Ascending aorta (tissue), 2 donors: ENCODE measurements at places on chromosomes 3 and 15. TPM values are rescaled to one million over a fixed set of nuclear protein-coding genes. Genes with fewer than 3 reads are reported as not detected.

DNA sequence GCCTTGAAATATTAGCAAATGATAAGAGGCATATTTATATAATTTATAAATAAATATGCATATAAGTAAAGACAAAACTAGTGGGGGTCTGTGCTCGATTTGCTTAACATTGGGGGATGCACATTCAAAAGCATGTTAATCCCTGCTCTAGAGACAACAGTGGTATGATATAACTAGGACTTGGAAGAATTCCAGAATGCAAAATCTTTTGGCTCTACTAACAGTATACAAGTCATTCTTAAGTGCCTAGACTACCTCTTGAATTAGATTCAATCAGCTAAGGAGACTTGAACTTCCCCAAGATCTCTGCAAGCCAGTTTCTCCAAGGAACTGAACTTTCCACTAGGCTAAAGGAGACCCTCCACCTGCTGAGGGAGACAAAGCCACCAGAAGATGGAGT, 282.7 kb upstream of the RORA start:
- no peak overlapping the region for H3K4me3 ChIP-seq
- DNase-seq: no peak
- H3K27ac ChIP-seq: no peak overlapping the region
- H3K27me3 ChIP-seq: no peaks in the 10 kb centered on the region

DNA sequence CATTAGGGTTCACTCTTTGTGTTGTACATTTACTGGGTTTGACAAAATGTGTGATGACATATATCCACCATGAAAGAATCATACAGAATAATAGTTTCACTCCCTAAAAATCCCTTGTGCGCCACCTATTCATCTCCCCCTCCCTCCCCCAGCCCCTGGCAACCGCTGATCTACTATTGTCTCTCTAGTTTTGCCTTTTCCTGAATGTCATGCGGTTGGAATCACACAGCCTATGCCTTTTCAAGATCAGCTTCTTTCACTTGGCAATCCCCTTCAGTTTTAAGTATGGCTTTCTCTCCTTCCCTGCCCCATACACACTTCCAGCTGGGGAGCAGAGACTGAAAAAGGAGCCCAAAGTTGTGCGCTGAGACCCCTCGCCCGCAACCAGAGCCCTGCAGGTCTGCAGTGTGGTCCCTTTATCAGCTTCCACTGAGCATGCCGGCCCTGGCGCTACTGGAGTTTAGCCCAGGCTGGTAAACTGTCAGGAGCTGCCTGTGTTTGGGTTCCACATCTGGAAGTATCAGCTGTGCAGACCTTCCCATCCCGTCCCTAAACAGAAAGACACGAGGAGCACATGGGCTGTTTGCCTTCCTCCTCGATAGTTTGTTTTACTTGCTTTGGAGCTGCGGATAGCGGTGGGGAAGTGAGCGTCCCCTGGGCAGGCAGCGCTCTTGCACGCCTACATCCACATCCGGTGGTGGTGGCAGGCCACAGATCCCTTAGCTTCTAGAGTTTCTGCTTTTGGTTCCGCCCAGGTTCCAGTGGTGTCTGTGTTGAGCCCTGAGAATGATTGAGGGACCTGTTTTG, 12.3 kb downstream of the BOC start:
- H3K27ac ChIP-seq: no peak overlapping the region
- peaks cover 3% of the 10 kb centered on the region for H3K36me3 ChIP-seq
- H3K4me1 ChIP-seq: no peaks in the 10 kb centered on the region
- DNase-seq: no peak

DNA sequence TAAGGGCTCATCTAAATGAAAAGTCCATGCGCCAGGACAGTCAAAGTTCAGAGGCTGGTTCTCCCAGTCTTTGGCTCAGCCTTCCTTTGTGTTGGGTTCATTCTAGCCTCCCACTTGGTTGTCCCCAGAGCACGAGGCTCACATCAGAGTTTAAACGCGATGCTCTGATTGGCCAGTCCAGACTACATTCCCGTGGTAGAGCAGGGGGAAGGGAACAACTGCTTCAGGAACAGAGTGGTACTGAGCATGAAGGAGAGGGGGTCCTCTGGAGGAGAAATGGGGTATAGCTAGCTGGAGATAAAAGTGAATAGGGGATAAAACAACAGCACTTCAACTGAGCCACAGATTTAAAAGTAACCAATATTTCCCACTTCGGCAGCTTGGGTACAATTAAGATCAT, 32.2 kb downstream of the ANAPC13 start:
- no peak for DNase-seq
- no peaks in the 10 kb centered on the region for H3K27me3 ChIP-seq

DNA sequence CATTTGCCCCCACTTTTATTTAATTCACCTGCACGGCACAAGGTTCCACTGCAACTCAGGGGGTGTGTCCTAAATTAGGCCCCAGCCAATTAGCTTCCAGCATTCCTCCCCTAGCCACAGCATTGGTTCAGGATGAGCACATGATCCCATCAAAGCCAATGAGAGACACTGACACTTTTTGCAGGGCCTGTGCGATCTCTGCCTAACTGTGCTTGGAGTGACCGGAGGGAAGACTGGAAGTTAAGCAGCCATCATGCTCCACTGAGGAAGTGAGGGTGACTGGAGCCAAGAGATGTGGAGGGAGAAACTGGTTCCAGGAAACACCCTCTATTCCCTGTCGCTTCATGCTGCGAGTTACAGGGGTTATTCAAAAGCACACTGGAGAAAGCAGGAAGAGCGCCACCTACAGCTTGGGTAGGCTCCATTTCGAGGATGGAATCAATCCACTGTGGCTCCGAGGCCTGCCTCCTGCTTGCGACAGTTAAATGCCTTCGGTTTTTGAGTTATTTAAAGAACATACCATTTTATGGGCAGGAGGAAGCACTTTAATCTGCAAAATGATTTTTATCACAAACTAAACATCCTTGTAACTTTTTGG, 122.2 kb upstream of the WNT5A start:
- DNase-seq: no peak
- no peaks in the 10 kb centered on the region for H3K27me3 ChIP-seq
- H3K27ac ChIP-seq: no peak overlapping the region
- no peak overlapping the region for H3K4me3 ChIP-seq
- no peaks in the 10 kb centered on the region for H3K36me3 ChIP-seq

DNA sequence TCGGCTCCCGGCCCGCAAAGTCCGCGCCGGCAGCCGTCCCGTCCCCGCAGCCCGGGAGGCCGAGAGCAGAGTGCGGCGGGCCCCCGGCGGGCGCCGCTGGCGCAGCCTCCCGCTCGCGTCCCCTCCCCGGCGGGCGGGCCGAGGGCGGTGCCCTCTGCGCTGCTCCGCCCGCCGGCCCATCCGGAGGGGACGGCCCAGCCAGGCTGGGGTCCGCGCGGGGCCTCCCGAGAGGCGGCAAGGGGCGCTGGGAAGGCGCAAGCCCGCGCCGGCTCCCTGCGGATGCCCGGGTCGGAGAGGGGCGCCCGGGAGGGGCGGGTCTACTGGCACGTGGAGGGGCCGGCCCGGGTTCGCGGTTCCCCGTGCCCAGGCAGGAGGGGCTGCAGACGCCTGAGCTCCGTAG, at the start of the genes CLCN2 and POLR2H:
Gene CLCN2 (minus strand): TSS at position 74 of the 400 bp plus-strand sequence. CDS start 126 bp downstream, outside the sequence.
Gene POLR2H (plus strand): TSS at position 179 of the 400 bp plus-strand sequence. CDS start 1,783 bp downstream, outside the sequence.
- H3K4me3 ChIP-seq: peak within 1 kb of the TSS; percentile 64
- peaks cover 4% of the 10 kb centered on the region for H3K36me3 ChIP-seq
- peak within 1 kb of the TSS; percentile 100 for H3K27ac ChIP-seq
- peaks cover 5% of the 10 kb centered on the region for H3K4me1 ChIP-seq
- no peak for DNase-seq
- H3K27me3 ChIP-seq: no peaks in the 10 kb centered on the region

- peaks cover 71% of the 10 kb centered on the region for H3K36me3 ChIP-seq
- H3K4me3 ChIP-seq: no peak overlapping the region
- H3K4me1 ChIP-seq: peaks cover 18% of the 10 kb centered on the region
- no peak overlapping the region for H3K27ac ChIP-seq
Observed at GRCh38 chr3:68996356-68996995, 17.0 kb downstream of the EOGT start.

- H3K27ac ChIP-seq: no peak overlapping the region
- H3K27me3 ChIP-seq: no peaks in the 10 kb centered on the region
- peak overlapping the region; percentile 90 for H3K4me3 ChIP-seq
- no peaks in the 10 kb centered on the region for H3K36me3 ChIP-seq
Observed at GRCh38 chr15:68821841-68822381, 1.2 kb upstream of the ANP32A start.

- peak overlapping the region; percentile 27 for H3K4me3 ChIP-seq
- H3K27ac ChIP-seq: peak overlapping the region; percentile 85
- DNase-seq: peak; percentile 89
- H3K27me3 ChIP-seq: no peaks in the 10 kb centered on the region
- no peaks in the 10 kb centered on the region for H3K36me3 ChIP-seq
Observed at GRCh38 chr15:25737218-25737643, 125.9 kb downstream of the ATP10A start.

- no peaks in the 10 kb centered on the region for H3K27me3 ChIP-seq
- no peak for DNase-seq
- H3K4me3 ChIP-seq: no peak overlapping the region
- H3K36me3 ChIP-seq: no peaks in the 10 kb centered on the region
Observed at GRCh38 chr3:173214576-173214975, 73.5 kb upstream of the SPATA16 start.

- H3K4me1 ChIP-seq: peaks cover 22% of the 10 kb centered on the region
- no peak overlapping the region for H3K27ac ChIP-seq
- H3K4me3 ChIP-seq: no peak overlapping the region
- peaks cover 53% of the 10 kb centered on the region for H3K36me3 ChIP-seq
Observed at GRCh38 chr3:148997623-148998022, 6.3 kb downstream of the GYG1 start.

DNA sequence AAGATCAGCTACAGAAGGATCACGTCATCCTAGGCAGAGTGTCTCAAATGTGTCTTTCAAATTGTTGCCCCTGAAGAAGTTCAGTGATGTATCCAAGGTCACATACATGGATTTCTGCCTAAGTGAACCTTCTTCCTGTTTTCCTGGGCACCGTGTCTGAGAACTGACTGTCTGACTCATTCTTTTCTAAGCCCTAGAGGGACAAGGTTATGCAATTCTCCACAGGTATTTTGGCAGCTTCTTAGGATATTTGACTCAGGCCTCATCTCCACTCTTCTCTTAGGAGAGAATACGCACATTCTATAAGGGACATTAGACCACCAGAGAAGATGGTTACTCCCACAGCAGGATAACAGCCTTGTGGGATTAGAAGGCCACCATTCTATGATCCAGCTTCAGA, 391.9 kb upstream of the THBS1 start:
- H3K4me1 ChIP-seq: no peaks in the 10 kb centered on the region
- H3K36me3 ChIP-seq: no peaks in the 10 kb centered on the region
- H3K27ac ChIP-seq: no peak overlapping the region
- DNase-seq: no peak

- no peak overlapping the region for H3K27ac ChIP-seq
- no peak overlapping the region for H3K4me3 ChIP-seq
- no peaks in the 10 kb centered on the region for H3K36me3 ChIP-seq
- H3K27me3 ChIP-seq: no peaks in the 10 kb centered on the region
- DNase-seq: no peak
- no peaks in the 10 kb centered on the region for H3K4me1 ChIP-seq
Observed at GRCh38 chr15:36331531-36332275, 247.7 kb upstream of the CDIN1 start.

DNA sequence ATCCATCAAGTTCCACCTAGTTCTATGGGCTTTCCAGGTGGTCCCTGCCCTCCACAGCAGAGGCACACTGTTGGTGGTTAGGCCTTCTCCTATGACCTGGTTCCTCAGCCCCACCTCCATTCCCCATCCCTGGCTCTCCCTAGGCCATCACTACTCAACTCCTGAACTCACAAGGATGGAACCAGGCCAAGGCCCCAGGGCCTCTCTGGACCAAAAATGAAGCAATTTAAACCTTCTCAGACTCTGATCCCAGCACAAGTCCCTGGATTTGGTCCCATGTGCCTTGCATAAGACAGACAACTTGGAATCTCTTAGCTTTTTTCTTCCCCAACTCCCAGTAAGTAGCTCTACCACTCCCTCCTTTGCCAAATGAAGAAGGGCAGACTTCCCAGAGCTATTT, 14.4 kb upstream of the ACAN start:
- no peak overlapping the region for H3K27ac ChIP-seq
- DNase-seq: no peak
- no peaks in the 10 kb centered on the region for H3K27me3 ChIP-seq
- H3K36me3 ChIP-seq: no peaks in the 10 kb centered on the region
- no peaks in the 10 kb centered on the region for H3K4me1 ChIP-seq

DNA sequence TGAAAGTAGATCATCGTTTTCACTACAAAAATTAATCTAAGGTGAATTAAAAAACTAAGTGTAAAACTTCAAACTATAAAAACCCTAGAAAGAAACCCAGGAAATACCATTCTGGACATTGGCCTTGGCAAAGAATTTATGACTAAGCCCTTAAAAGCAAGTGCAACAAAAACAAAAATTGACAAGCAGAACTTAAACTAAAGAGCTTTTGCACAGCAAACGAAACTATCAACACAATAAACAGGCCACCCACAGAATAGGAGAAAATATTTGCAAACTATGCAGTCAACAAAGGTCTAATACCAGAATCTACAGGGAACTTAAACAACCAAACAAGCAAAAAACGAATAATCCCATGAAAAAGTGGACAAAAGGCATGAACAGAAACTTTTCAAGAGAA, 302.0 kb downstream of the CHST2 start:
- no peaks in the 10 kb centered on the region for H3K4me1 ChIP-seq
- H3K4me3 ChIP-seq: no peak overlapping the region
- DNase-seq: no peak
- no peaks in the 10 kb centered on the region for H3K27me3 ChIP-seq
- no peaks in the 10 kb centered on the region for H3K36me3 ChIP-seq

DNA sequence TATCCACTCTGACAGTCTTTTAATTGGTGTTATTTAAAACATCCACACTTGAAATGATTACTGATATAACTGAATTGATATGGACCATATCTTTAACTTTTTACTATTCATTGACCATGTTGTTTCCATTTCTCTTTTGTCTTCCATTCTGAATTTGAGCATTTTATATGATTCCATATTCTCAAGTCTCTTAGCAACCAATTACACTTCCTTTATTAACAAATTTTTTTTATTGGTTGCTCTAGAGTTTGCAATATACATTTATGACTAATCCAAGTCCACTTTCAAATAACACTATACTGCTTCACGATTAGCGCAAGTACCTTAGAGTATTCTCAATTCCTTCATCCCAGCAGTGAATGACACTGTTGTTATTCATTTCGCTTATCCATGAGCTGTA, 16.4 kb downstream of the RFX7 start:
- H3K4me1 ChIP-seq: no peaks in the 10 kb centered on the region
- no peak overlapping the region for H3K27ac ChIP-seq
- no peak overlapping the region for H3K4me3 ChIP-seq

Gene CCDC12
- 34.3 TPM for total RNA-seq

Gene GNAT1
- total RNA-seq: 4.7 TPM

Gene UMPS
- total RNA-seq: 4.5 TPM

Gene SNURF
- not detected for total RNA-seq

Gene SPSB4
- total RNA-seq: not detected

Gene MAP6D1
- total RNA-seq: not detected
